ENCODE measurements at places on chromosomes 3 and 15.
A peak's percentile ranks its signal among the peaks of the same experiment; 100 is the strongest.

DNA sequence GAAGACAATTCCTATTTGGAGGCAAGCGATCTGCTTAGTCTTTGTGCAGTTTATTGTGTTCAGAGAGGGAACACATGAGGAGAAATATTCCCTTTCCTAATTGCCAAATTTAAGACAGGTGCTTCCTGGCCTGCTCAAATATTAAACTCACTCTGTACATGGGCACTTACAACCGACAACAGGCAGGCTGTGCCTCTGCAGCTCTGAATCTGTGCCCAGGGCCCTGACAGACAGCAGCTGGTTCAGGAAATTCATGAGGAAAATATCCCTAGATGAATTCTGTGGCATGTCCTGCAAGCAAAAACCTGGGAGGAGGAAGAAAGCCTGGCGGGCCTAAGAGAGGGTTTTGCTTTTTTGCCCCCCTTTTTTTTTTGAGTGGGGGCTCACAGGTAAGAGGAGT is 169.3 kb upstream of the TRIM42 start:
- no peak for DNase-seq

- DNase-seq, result no peak
Observed at GRCh38 chr15:32682569-32682968, 35.2 kb upstream of the GREM1 start.

- no peak for DNase-seq
Observed at GRCh38 chr15:36414670-36415069, 164.8 kb upstream of the CDIN1 start.

DNA sequence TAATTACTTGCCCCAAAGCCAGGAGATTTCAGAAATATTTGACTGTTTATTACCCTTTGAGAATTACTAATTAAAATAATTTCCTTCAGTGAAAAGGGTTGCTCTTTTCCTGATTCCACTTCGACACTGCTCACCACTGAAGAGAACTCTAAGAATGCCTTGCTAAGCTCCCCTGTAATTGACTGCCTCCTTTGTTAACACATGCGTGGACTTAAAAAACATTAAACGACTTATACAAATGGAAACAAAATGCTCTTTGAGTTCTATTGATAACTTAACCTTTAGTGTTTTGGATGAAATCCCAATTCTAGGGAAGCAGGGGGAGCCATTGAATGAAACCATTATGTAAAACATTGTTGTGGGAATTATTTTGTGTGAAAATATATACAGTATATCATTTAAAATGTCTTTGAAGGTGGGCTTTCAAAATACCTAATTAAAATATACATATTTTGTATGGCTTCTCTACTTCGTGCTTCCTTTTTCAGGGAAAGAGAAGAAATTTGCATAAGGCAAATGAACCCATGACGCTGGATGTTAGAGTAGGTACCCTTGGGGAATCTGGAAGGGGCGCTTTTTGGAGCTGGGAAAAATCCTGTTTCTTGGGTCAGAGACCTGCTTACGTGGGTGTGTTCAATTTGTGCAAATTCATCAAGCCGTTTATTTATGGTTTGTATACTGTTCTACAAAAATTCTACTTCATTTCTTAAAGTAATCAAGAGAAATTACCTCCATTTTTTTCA is 64.2 kb downstream of the WWTR1 start:
- no peak for DNase-seq

DNA sequence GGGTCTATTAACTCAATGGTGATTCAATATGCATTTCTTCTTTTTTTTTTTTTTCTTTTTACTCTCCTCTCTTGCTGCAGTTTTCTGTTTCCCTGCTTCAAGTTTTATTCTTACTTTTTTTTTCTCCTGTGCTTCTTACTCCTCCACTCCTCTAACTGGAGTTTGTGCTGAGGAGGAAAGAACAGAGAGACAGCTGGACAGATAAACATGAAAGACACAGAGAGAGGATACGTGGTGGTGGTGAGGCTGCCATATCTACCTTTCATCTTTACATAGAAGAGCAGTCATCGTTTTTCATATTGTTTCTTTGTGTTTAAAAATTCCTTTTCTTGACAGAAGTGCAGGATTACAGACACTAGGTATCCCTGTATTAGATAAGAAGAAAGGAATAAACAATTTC is 262.8 kb downstream of the OTOL1 start:
- DNase-seq, result no peak

GRCh38 chr3:15152184-15152583 is 53.2 kb upstream of the RBSN start:
- DNase-seq, result no peak

DNA sequence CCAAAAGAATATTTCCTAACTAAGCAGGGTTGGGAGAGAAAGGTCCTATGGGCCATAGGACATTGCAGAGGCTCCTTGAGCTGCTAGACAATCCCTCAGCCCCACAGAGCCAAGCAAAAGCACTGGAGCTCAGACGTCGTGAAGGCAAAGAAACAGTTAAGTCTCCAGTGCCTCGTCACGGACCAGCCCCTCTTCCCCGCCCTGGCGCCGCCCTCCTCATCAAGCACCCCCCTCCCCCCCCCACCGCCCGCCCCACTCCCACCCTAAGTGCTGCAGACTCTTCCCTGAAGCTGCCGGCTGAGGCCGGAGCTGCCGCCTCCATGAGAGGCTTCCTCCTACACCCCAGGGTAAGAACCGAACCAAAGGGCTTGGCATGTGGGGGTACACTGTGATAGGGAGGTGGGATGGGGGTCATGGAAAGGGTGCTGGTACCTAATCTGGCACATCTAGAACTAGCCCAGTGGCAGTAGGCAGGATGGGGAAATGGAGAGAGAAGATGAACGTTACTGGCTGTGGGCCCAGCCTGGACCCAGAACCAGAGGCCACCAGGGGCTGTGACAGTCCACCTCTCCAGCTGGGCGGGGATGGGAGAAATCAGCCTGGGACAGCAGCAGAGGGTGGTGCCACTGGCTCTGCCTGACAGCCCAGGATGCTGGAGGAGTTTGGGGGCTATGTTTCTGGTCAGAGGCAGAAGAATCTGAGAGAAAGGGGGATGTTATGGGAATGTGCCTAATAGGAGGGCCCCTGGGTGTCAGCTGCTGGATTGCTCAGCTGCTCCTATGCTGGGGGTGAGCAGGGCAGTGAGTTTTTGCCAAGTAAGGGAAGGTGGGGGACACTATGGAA is at the start of gene MAP1A:
TSS of gene MAP1A (plus strand) at position 255 of the 843 bp plus-strand sequence. CDS start 3,866 bp downstream, outside the sequence.
- DNase-seq, result no peak

GRCh38 chr3:185176750-185177359 is 24.0 kb upstream of the C3orf70 start:
- DNase-seq, result peak; percentile 31

GRCh38 chr3:29226706-29227105 is 54.2 kb upstream of the RBMS3 start:
- DNase-seq, result no peak

DNA sequence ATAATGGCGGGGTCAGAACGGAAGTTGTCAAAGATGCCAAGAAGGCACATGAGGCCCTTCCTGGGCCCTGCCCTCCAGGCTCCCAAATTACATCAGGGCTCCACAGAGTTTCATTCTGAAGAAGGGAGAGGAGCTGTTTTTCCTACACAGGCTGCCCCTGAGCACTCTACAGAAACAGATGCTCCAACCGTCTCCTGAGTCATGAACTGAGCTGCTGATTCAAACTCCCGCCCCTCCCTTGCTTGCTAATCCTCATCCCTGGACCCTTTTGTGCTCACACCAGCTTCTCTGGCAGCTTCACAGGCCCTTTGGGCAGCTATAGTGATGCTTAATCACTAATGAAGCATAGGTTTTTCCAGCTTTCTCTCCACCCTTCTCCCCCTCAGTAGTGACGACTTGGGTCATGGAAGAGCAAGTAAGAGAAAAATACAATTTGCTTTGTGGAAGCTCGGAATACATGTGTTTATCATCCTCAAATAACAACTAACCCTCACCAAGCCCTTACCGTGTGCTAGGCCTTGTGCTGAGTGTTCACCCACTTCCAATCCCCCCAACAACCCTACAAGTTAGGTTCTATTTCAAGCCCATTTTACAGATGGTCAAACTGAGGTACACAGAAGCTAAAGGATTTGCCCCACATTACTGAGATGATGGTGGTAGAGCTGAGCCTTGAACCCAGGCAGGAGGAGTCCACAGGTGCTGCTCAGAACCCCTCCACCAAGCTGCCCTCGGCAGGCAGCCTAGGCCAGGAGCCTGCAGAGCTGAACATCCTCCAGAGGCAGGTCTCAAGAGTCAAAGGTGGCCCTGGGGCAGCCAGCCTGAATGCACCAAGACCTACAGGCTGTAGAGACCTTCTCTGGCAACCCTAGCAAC is 21.9 kb downstream of the MEGF11 start:
- no peak for DNase-seq

GRCh38 chr3:116591236-116591635 is 118.3 kb upstream of the TUSC7 start:
- no peak for DNase-seq

DNA sequence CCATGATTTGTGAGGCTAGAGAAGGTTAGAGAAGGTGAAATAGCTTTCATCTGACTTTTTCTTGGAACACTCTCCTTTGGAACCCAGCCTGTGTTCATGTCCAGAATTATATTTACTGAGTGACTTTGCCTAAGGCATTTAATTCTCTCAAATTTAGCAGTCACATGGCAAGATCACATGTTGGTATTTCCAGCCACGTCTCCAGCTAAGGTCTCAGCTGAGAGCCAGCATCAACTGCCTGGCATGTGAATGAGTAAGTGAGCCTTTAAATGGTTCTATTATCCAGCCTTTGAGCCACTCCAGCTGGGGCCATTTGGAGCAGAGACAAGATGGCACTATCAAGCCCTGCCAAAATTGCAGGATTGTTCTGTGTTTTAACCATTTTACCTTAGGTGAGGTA is 130.2 kb upstream of the SGO1 start:
- DNase-seq, result no peak

DNA sequence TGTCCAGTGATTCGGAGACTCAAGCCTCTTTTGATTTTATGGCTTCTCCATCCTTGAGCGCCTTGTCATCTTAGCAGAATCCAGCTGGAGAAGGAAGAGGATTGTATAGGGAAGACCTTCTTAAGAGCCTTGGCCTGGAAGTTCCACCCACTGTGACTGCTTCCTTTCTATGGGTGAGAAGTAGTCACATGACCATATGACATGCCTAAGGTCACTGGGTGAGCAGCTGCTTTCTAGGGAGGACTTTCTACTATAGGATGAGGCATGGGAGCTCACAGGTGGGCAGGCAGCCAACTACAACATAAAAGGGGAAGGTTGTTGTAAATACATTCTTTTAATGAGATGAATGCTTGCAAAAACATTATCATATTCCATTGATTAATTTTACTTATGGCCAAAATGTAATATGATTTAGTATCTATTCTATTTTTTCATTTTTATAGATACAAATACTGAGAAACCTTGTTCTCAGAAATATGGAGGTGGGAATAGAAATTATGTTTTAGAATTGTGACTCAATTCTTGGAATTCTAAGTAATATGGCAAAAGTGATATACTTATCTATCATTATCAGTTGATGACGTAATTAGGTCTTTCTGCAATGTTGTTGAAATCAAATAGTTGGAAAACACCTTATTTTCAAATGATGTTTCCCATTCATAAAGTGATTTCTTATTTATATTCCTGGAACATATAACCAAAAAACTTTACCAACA is 53.6 kb upstream of the MINAR1 start:
- DNase-seq, result no peak

- DNase-seq, result no peak
Observed at GRCh38 chr3:140205598-140205997, 270.6 kb downstream of the CLSTN2 start.

GRCh38 chr15:60914360-60914759 is 314.7 kb downstream of the RORA start:
- DNase-seq, result no peak

DNA sequence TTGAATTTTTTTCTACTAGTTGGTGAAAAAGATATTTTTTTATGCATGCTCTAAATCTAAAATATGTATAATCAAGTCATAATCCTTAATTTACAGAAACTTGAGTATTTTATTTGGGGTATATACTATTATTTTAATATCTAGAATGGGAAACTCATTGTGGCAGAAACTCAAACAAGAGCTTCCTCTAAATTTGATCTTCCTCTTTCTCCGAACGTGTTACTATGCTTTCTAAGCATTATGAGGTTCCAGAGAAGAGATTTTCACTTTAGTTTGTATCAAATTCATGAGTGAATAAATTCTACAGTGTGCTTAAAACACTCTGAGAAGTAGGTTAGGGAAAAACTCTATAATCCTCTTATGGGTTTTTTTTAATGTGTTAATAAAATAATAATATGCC is 173.1 kb downstream of the POTEB3 start:
- DNase-seq, result no peak

- DNase-seq, result no peak
Observed at GRCh38 chr15:101201411-101202174, 50.3 kb downstream of the CHSY1 start.

DNA sequence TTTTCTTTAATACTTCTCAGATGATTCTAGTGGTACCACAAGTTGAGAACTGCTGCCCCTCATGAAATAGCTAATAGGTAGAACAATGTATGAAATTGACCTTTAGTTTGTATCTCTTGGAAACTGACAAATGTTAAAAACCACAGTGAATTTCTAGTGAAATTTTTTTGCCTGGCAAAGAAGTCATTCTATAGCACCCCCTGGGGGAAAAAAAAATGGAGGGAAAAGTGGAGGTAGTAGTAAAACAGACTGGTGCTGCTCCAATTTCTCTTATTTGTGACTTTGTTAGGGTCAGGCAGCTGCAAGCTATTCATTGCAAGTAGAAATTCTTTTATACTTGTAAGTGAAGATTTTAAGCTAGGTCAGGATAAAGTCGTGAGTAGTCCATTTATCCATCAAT is 605.0 kb downstream of the NLGN1 start:
- DNase-seq, result no peak

- DNase-seq, result no peak
Observed at GRCh38 chr15:68407141-68407885, 24.6 kb downstream of the ITGA11 start.

DNA sequence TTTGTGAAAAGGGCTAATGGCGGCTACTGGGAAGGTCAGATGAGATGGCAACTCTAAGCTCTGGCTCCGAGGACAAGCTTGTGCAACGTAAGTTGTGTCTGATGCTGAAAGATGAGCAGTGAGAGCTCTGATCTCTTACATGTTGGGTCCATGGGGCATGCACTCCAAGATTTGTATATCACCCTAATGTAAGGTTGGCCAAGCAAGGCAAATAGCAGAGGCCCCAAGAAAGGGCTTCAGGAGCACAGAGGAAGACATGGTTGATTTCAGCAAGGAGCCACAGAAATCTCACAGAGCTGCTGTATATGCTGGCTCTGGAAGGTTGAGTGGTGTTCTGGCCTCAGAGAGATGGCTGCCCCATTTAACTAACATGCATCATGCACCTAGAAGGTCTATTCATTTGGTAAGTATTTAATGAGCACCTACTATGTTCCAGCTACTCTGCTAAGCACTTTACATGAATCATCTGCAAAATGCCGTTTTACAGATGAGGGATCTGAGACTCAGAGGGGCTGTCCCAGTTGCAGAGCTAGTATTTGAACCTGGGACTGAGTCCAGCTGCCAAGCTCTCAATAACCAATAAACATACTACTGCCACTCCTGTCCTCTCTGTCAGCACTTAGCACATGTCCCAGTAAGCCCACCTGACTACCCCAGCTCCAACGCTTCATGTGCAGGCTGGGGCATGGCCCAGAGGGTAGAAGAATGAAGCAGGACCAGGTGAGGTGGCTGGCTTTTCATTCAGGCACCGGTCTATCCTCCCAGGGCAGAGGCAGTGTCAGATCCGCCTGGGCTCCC is 27.8 kb upstream of the ATP2B2 start:
- DNase-seq, result no peak

All from NCI-H774 (cell line).